ENCODE measurements at places on chromosomes 13 and 19.
A peak's percentile ranks its signal among the peaks of the same experiment; 100 is the strongest.

- peak; percentile 97 for DNase-seq
Observed at GRCh38 chr19:8513687-8514504, at the start of gene ZNF414. ZNF414 (minus strand) TSS chr19:8514167; CDS start chr19:8514046, 121 bp downstream.

- DNase-seq, result no peak
Observed at GRCh38 chr19:18412610-18413239, 6.5 kb upstream of the SSBP4 start.

DNA sequence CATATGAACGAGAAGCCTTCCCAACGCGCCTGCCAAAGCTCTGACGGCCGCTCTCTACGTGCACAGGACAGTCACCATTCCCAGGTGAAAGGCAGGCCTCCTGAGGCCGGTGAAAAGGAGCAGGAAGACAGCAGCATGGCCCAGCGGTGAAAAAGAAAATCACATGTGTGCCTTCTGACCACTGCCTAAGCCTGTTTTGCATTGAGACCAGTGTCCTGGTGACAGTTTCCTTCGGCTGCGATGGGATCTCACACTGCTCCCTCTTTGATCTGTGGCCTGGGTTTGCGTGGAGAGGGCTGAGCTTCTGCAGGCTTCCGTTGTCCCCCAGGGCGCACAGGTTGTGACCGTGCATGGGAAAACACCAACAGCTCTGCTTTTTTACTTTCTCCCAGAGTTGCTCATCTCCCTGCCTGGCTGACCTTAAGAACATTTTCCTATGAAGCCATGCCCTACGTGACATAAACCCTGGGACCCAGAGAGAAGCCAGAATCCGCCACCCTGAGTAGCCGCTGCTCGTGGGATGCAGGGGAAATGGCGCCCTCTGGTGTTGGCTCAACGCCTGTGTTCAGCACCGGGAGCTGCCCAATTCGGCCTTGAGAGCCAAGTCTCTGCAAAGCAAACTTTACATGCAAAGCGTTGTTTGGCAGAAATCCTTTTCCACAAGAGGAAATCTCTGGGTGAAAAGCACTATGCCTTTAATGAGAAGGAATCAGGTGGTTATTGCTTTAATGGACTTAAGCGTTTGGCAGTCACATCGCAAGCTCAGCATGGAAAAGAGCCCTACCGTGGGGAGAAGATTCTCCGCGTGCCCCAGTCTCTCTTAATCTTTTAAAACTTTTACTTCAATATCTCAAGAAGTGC, 112.2 kb upstream of the GPR12 start:
- peak; percentile 77 for DNase-seq

DNA sequence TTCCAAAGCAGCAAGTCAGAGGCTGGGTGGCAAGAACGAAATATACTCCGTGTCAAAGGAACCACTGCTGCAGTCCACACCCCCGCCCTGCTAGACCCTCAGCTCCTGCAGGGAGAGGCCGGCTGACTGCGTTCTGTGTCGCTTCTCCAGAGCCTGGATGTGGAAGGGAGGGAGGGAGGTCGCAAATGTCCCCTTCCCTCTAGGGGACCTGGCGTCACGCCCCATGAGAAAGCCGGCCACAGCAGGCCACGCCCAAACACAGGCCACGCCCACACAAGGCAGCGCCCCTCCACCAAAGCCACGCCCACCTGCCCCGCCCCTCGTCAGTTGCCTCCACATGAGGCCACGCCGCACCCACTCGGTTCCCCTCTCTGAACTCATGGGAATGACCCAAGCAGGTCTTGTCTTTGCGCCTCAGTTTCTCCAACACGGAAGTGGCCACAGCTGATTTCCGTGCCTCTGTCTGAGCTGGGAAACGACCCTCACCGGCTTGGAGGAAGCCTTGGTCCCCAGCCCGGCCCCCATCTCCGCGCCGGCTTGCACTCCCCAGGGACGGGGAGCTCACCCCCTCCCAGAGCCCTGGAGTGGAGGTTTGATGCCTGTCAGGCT, 38.4 kb upstream of the TCF3 start:
- no peak for DNase-seq

GRCh38 chr19:8592231-8593009, 15.2 kb upstream of the MYO1F start:
- peak; percentile 100 for DNase-seq

DNA sequence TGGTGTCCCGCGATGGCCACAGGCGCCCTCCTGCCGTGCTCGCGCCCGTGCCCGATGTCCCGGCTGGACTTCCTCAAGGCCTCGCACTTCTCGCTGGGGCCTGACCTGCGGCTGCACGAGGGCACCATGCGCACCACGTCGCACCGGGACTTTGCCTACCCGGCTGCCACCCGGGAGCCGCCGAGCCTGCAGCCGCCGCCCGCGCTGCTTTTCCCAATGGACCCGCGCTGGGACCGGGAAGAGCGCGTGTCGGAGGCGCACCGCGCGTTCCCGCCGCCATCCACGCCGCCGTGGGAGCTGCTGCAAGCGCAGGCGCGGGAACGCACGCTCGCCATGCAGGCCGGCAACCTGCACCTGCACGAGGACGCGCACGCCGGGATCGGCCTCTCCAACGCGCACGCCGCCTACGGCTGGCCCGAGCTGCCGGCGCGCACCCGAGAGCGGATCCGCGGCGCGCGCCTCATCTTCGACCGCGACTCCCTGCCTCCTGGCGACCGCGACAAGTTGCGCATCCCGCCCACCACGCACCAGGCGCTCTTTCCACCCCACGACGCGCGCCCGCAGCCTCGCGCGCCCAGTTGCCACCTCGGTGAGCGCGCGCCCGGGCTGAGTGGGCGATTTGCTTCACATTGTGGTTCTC, 12.1 kb upstream of the PEX11G start:
- peak; percentile 64 for DNase-seq

- DNase-seq, result no peak
Observed at GRCh38 chr19:8426283-8426682, 13.2 kb downstream of the MARCHF2 start.

DNA sequence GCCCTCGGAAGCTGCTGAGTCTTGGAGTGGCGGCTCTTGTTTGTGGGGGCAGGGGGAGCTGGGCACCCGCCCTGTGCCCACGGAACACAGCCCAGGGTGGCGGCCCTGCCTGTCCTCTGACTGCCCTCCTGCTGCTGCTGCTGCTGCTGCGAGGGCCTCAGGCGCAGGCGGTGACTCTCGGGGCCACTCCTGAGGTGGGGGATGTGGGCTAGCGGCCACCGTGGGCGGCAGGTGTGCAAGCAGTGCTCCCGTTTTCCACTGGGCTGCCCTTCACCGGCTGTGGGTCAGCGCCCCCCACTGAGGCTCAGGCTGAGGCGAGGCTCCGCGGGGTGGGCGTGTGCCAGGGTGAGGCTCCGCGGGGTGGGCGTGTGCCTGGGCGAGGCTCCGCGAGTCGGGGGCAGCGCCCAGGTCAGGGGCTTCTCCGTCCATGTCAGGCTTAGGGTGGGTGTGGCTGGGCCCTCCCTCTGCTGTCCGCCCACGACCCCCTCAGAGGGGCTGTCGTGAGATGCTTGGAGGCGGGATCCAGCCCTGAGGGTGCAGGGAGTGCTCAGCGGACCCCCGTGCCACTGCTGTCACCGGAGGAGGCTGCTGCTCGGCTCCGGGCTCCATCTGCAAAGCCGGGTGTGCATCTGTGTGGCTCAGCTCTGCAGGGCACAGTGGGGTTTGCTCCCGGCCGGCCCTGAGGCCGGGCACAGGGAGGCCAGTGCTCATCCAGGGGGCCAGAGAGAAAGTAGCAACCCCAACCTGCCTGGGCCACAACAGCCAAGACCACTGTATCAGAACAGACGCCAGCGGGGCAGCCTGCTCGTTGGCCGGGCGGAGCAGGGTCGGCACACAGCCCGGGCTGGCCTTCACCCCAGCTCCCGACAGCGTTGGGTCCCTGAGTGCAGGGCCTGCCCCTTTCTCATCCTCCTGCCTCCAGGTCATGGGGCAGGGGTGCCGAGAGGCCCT, 14.5 kb downstream of the CSNK1G2 start:
- no peak for DNase-seq

Measured in mesothelial cell of epicardium (in vitro differentiated cells).